ENCODE measurements at places on chromosomes 16 and 17.
A peak's percentile ranks its signal among the peaks of the same experiment; 100 is the strongest.

DNA sequence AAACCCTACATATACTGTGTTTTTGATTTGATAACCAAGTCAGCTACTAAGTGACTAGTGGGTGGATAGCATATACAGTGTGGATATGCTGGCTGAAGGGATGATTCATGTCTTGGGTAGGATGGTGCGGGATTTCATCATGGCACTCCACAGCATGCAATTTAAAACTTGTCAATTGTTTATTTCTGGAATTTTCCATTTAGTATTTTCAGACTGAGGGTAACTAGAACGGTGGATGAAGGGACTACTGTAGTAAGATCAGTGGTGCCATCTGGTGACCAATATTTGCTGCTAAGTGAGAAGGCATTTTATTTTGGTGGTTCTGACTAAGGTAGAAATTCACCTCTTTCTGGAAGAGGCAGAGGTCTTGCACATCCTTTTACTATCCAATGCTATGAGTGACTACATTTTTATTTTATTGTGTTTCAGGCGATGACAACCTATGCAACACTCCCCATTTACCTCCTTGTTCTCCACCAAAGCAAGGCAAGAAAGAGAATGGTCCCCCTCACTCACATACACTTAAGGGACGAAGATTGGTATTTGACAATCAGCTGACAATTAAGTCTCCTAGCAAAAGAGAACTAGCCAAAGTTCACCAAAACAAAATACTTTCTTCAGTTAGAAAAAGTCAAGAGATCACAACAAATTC lies 3.1 kb downstream of the CDC6 start:
- DNase-seq = no peak

- no peak for DNase-seq
Observed at GRCh38 chr17:8918807-8919465, 46.6 kb downstream of the PIK3R5 start.

DNA sequence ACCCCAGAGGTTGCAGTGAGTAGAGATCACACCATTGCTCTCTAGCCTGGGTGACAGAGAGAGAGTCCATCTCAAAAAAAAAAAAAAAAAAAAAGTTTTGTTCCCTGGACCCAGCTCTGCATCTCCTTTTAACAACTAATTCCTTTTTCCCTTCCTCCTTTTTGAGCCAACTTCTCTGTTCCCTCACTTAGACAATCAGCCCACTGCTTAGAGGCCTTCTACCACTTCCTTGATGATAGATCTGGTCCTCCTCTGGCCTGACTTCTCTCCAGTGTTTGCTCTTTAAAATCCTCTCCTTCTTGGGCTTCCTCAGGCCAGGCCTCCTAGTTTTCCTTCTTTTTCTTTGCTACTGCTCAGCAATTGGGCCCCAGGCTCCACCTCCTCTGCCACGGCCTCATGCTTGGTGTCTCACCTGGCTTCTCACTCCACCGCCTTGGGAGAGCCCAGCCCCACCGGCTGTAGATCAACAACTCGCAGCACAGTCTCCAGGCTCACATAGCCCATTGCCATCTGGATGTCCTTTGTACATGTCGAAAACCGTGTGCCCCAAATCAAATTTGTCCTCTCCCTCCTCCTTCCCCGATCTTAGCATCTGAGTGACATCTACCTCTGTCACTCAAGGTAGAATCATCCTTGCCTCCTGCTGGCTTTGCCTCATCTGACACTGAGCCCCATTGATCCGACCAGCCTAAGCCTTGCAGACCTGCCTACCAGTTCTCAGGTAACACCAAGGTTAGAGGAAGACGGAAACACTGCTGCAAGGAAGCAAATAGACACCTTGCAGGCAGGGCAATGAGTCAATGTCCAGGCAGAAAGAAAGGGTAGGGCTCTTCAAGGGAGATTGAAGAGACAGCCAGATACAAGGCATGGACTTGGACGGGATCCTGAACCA lies 17.4 kb downstream of the ARHGAP27 start:
- DNase-seq = no peak

DNA sequence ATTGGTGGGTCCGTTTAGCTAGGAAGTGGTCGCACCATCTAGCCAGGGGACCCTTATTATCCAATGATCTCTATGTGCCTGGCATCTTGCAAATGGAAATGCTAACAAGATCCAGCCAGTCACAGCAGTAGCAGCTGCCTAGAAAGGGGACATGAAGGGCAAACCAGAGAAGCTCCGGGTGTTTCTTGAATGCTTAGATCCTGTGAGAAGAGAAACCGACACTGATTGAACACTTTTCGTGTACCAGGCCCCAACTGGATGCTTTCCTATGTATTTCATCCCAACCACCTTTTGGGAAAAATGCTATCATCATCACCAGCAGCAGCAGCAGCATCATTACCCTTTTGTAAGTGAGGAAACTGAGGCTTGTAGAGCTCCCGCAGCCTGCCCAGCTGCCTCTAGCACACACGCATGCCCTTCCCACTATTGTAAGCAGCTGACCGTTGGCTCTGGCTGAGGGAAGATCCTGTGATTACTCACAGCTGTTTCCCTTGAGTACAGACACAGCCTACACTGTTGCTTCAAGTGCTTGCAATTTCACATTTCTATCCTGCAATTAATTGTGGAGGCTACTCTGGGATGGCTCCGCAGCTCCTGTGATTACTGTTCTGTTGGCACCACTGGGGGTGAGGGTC lies 180.7 kb upstream of the CACNG5 start:
- no peak for DNase-seq

DNA sequence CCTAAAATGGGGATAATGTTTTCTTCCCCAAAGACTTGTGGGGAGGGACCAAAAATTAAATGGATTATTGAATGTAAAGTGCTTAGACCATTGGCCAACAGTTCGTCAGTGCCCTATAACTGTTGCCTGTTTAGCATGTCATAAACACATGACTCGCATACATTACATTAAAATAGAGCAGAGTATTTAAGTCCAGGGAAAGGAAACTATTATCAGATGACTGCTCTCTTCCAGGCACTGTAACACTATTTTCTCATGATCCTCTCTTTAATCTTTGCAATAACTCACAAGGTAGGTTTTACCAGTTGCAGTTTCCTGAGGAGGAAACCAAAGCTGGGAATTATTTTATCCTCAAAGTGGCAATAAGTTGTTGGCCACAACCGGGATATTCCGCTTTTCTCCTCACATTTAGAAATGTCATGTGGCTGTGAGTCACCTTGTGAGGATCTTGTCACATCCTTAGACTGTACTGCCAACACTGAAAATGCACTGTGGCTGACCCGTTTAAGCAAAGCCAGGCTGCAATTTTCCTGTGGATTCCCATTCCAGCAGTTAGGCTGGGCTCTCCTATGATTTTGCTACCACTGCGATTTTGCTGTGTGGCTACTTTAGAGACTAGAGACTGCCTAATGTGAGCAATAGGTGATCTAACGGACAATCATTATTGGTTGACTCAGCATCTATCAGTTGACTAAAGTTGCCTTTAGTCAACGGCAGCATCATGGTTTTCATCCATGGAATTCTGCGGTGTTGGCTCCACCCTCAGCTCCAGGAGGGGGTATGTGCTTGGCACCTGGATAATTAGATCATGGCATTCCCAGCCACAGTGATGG lies 58.3 kb upstream of the DHX40 start:
- DNase-seq = no peak

DNA sequence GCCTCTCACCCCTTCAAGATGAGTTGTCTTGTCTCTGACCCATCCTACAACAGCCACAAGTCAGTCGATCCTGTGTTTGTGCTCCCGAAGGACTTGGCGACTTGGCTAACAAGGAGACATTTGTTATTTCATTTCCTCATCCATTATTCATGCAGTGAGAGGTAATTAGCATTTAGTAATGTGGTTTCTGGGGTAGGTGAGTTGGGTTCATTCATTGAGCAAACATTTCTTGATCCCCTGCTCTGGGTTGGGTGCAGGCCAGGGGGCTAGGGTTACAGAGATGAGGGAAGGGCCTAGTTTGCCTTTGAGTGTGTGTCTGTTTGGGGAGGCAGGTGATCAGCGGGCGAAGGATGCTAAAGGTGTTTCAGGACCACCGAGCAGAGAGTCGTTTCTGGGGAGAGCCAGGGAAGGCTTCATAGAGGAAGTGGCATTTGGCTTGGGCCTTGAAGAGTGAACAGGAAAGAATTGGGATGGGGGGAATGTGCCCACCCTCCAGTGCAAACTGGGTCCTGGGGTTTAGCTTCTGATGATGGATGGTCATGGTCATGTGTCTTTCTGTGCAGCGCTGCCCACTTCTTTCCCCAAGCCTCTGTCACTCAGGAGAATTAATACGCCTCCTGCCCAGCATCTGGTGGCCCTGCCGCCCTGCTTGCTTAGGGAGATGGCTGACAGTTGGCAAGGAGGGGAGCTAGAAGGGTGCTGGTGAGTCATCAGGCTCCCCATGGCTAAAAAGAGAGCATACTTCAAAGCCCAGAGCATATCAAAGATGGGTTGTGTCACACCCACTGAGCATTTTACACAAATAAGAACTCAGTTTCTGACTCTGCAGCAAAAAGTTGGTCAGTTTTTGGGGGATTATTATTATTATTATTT lies 38.5 kb downstream of the MSI2 start:
- peak; percentile 39 for DNase-seq

DNA sequence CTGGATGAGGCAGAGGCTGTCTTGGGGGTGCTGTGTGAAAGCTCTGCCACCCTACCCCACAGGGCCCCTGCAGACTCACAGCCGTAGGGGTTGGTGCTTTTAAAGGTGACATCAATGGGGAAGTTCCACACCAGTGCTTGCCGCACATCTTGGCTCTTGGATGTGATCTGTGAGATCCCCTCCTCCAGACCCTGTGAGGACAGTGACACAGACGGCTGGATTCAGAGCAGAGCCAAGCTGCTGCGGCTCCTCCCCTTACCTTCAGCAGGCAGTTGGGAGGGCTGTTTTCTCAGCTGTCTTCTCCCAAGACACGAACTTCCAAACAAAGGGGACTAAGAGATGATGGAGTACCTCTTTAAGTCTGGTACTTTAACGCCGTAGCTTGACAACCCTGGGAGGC lies 4.8 kb downstream of the B9D1 start:
- DNase-seq = no peak

GRCh38 chr16:9364721-9365369 lies 273.4 kb downstream of the HAPSTR1 start:
- DNase-seq = no peak

- no peak for DNase-seq
Observed at GRCh38 chr17:59490216-59490615, 75.2 kb upstream of the DHX40 start.

DNA sequence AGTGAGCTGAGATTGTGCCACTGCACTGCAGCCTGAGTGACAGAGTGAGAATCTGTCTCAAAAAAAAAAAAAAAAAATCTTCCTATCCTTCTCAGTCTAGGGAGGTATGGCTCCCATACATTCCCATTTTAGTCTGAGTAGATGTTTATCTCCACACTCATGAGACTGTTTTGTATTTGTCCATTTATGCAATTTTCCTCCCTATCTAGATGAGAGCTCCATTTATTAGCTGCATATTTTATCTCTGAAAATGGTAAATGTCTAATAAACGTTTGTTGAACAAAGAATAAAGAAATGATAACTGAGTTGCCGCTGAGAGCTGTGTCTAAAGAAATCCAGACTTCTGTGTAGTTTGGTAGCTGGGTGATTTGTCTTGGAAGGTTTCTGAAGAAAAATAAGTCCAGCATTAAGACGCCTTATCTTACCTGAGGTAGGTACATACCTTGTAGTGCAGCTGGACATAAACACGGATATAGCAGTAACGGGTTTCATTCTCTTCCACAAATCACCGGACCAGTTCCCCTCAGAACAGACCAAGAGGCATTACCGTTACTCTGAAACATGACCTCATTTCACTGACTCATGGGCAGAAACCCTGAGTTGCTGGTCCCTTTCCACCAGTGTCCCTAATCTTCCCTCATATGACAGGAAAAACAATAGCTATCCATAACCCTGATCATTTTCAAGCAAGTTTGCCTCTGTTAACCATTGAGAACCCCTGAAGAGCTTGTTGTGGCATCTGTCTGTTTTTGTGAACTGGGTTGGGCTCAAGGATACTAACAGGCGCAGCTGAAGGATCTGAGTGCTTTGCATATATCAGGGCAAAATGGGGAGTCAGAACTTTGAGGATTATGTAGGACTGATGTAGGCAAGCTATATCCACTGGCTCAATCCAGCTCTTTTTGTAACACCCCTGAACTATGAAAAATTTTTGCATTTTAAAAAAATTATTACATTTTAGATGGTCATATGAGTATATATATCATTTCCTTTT lies 177.4 kb upstream of the XYLT1 start:
- DNase-seq = no peak

- no peak for DNase-seq
Observed at GRCh38 chr17:65473363-65473762, 88.1 kb downstream of the AXIN2 start.

- no peak for DNase-seq
Observed at GRCh38 chr16:7334801-7335560, 2.3 kb downstream of the RBFOX1 start.

DNA sequence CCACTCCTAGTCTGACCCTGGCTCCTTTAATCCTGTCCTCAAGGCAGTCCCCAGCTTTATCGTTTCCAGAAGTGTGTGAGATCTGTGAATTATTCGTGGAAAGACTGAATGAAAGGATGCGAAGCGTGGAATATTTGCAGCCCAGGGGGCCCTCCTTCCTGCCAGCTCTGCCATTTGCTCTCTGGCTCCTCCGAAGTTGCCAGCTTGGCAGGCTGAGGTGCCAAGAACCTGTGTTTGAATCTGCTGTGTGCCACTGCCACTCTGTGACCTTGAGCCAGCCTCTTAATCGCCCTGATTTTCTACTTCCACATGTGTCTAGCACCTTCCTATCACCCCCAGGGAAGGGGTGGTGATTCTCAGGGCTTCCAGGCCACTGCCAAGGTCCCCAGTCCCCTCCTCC lies 10.8 kb downstream of the TBKBP1 start:
- no peak for DNase-seq

DNA sequence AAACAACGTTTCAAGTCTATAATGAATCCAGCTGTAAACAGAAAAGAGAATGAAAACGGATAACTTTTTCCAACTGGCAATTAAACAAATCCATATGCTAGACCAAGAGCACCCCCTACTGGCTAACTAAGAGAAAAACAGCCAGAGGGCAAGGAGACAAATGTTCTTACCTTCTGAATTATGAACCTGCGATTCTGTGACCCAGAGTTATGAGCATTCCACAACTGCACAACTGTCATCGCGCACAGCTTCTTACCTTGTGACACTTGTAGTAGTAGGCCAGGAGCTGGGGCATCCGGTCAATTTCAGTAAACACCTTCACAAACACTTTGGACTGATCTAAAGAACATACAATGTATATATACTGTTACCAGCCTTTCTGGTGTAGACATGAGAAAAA lies 18.6 kb downstream of the COG7 start:
- DNase-seq = peak; percentile 5

DNA sequence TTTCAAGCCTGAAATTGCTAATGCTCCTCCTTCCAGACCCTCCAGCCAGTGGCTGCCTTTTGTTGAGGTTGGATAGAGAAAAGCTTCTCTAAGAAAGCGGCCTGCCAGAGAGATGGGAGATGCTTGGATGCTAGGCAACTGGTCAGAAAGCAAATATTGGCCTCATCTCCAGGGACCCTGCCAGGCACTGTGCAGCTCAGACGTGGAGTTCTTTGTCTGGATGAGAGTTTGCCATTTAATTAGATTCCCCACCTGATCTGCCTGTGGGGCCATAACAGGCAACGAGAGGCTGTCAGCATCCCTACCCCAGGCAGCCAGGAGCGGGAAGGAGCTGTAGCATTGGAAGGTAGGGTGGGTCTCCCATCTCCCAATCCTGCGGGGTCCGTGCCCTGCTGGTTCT lies 52.7 kb downstream of the ASIC2 start:
- DNase-seq = no peak
